ENCODE measurements at places on chromosomes 6 and 20.

DNA sequence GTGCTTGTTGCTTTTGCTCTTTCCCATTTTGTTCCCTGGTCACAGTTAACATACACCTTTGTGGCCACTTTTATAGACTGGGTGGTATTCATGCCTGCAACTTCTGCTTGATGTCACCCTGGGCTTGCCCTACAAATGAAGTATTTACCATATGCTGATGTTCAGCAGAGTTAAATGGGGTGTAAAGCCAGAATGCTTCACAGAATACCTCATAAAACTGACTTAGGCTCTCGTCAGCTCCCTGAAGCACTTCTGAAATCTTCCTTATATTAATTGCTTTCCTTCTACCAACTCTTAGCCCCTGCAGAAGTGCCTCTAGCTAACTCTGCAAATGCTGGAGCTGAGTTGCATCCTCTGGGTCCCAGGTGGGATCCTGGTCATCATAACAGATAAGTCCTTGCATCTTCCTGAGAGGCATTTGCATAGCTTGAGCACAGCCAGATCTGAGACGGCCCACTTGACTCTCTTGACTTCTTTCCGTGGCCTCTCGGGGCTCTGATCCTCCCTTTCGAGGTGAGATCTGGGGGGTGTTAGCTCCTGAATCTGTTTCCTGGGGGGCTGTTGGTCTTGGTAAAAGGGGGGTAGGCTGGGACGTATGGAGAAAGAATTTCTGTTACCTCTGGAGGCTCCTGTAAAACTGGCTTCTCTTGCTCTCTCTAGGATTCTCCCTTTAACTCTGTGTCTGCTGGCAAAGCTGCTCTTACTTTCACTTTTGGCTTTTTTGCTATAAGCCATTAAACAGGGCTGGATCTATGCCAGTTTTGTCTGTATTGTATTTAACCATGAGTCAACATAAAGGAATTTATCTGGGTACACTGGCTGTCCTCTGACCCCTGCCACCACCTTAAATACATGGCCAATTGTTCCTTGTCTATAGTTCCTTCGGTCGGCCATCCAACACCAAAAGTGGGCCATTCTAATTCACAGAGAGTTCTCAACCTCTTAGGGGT is 223.0 kb upstream of the SYNCRIP start:
- DNase-seq: no peak

GRCh38 chr6:90362318-90362717 is 65.7 kb upstream of the BACH2 start:
- no peak for DNase-seq

DNA sequence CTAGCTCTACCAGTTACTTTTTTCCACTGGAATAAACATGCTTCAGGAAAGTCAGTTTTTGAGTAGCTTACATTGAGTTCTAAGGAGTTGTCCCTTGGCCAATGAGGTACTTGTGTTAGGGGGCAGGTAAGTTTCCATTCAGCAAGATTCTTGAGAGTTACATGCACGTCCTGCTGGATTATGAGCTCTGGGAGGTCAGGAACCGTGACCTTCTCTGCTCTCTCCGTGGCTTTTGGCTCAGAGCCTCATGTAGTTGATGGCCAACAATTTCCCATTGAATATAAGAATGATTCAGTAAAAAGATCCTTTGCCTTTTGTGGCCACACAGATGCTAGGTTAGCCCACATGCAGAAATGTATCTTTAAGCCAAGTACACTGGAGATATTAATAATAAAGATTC is 181.8 kb upstream of the RALGAPA2 start:
- DNase-seq: no peak

DNA sequence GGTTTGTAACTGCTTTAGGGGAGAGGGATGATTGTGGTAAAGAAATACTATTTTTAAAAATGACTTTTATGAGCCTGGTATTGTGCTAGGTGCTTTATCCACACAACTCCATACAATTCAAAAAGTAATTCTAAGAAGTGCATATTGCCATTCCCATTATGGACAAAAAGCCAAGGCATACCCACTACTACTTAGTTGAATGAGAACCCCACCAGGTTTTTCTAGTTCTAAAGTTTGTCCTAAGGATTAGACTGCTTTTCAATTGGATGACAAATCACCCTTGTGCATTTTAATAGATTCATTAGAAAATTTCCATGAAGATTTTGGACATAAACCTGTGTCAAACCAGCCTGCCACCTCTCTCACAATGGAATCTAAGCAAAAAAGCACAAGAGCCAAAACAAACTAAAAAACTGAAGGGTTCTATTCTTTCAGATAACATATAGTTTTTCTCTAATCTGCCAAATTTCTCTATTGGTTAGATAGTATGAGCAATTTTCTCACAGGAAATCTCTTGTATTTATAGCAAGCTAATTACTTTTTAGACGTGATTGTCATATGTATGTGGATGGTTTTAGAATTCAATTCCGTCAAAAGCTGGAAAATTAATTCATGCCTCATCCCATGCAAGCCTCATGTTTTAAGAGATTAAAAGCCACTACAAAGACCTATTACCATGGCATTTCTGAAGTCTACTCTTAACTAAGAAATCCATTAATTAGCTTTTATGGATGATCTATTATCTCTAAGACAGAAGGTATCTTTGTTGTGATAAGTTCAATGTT is 325.5 kb downstream of the RNGTT start:
- no peak for DNase-seq

DNA sequence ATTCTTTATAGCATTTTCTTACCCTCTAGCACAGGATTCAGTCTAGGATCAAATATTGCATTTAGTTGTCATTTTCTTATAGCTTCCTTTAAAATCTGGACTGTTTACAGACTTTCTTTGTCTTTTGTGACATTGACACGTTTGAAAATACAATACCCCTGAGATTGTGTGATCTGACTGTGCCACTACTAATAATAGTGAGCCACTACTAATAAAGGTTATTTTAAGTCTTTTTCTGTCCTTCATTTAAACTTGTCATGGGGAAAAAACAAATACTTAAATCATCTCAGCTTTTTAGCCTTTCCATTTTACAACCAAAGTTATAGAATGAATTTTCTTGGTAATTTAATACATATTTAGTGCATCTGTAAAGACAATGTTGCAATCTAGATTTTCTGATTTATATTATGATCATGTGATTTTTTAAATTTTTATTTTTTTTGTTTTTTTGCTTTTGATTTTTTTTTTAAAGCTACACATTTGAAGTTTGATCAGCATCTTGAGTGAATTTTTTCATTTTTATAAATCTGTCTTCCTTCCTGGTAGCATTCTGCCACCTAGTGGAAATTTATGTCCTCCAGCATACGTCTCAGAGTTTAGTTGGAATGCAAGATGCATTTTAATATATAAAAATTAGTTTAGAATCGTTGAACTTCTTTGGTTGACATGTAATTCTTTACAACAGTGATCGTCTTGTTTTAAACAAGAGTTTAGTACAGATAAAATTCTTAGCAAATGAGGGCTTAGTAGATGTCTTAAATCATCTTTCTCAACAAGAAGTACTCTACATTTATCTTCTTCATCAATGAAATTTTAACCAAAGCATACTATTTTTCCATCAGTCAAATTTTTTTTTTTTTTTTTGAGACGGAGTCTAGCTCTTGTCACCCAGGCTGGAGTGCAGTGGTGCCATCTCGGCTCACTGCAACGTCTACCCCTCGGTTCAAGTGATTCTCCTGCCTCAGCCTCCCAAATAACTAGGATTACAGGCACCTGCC is 119.4 kb downstream of the NCOA3 start:
- DNase-seq: no peak

- DNase-seq: no peak
Measured at GRCh38 chr6:279341-280029, 12.8 kb upstream of the DUSP22 start.

DNA sequence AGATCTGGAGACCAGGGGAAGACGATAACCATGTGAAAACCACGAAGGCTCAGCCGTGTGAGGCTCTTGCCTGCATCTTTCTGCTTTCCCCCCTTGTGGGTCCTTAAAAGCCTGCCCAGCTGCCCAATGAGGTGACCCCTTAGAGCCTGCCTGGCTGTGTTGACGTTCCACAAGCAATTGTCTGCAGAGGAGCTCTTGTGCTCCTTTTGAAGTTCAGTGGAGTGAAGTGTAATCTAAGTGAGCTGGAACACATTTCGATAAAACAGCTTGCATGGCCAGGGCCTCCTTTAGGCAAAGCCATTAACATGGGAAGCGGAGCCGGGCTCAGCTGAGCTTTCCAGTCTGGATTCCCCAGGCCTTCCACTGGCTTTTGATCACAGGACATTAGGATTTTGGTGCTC is 27.3 kb upstream of the TCP11 start:
- DNase-seq: no peak

Data from T-helper 22 cell (primary cell).